ENCODE measurements at places on chromosomes 16 and 17.

GRCh38 chr17:44636562-44636961, 19.7 kb upstream of the MEIOC start:
- no peak for DNase-seq

DNA sequence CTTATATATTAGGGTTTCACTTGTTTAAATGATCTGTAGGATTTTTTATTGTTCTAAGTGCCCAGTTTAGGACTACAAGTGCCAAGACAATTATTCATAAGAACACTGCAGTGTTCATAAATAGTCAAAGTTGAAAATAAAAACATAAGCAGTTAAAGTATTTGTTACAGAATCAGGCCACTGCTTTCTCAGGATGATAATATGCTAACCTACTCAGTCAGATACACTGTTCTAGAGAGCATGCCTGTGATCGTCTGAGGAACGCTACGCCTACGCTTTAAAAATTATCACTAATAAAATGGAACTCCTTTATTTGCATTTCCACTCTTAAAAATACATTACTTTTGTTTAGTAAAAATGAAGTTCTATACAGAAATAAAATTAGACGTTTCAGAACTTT, 37.4 kb upstream of the TRAP1 start:
- no peak for DNase-seq

GRCh38 chr16:76866994-76867393, 324.0 kb upstream of the MON1B start:
- no peak for DNase-seq

GRCh38 chr17:64327201-64327930, 63.3 kb downstream of the PECAM1 start:
- DNase-seq, result no peak

- peak; percentile 67 for DNase-seq
Measured at GRCh38 chr16:2152695-2153506, 2.7 kb upstream of the TRAF7 start.

DNA sequence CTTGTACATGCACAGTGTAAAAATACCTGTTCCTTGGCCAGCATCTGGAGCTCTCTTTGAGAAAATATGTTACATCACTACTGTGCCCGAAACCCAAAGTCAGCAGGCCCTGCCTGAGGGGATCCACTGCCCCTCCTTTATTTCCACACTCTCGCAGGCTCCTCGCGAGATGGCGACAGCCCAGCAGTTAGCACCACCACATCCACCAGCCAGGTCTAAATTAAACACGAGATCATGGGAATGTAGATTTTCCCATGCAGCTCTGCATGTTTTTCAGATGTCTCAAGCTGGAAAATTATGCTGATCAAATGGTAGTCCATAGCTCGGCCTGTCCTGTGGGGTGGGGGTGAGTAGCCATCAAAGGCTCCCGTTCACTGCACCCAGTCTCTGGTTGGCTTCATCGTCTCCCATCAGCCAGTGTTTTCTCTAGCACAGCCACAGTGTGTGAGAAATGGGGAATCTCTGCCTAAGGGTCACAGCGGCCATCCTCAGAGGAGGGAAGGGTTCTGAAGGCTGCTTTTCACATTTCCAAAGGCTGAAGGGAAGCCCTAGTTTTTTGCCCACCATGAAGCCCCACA, 34.7 kb downstream of the EPN2 start:
- no peak for DNase-seq

- no peak for DNase-seq
Measured at GRCh38 chr16:2786061-2786825, 1.1 kb downstream of the PRSS33 start.

DNA sequence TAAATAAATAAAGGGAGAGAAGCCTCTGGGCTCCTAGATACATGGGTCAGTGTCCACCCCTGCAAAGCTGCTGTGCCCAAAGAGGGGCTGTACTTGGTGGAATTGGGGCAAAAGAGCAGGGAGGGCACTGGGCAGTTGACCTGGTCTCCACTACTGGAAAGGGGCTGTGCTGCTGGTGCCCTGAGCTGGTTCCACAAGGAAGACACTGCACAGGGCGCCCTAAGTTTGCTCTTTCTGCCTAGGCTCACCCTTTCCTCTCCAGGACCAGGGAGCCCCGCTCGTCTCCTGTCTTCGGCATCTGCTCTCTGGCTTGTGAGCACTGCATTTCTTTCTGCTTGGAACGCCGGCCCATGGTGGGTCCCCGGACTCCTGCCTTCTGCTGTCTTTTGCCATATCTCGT, 161.9 kb downstream of the SEC14L1 start:
- no peak for DNase-seq

DNA sequence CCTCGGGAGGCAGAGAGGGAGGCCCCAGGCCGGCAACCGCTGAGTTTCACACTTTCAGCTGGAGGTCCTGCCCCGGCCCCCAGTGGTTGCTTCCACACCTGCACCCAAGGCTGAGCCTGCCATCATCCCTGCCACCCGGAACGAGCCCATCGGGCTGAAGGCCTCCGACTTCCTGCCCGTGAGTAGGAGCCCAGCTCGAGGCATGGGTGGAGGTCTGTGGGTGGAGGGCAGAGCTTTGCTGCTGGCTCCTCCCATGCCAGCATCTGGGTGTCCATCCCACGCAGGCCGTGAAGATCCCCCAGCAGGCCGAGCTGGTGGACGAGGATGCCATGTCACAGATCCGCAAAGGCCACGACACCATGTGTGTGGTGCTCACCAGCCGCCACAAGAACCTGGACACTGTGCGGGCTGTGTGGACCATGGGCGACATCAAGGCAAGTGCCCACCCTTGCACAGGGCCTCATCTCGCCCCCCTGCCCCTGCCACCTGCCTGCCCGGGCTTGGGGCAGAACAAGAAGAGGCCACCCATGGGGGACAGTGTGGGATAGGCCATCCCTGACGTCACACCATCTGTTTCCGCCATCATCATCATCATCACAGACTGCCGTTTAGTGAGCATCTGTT, 19.6 kb downstream of the KATNB1 start:
- no peak for DNase-seq

- DNase-seq, result peak; percentile 20
Measured at GRCh38 chr16:67847064-67847861, at the start of gene CENPT. TSS of gene CENPT (minus strand) at chr16:67847693. CDS start at chr16:67833859, 13,834 bp downstream.

DNA sequence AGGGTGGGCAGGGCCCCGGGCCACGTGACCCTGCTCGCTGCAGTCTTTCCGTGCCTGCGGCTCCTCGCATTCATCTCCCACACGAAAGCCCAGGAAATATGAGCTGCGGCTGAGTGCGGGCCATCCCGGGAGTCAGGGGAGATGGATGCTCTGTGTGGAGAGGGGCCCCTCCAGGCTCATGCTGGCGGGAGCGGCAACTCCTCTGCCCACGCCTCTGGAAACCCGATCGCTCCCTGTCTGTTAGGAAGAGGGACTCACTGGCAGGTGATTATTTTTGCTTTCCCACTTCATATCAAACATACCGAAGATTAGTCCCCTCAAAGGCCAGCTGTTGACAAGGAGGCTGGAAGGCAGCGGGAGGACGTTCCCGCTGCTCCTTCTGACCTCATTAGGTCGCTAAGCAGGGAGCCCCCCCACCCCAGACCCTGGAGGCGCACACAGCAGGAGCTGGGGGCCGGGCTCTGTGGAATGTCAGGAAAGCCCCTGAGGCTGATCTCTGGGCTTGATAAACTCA, 228.5 kb downstream of the FOXL1 start:
- no peak for DNase-seq

DNA sequence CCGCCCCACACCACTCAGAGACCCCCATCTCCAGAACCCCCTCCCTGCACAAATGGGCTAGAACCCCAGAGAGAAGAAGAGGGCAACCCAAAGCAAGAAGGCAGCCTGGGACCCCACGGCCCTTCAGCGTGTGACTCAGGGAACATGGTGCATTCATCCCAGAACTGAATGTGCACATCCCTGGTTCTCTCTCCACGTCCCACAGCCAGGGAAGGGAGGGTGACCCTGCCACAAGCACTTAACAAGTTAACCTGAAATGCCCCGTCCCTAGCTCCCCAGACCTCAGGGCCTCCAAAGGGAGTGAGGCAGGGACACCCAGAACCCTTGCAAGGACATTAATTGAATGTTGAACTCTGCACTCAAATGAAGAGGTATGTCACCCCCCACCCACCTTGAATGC, 202.5 kb upstream of the TNRC6C start:
- no peak for DNase-seq
